AG04450 (cell line): ENCODE measurements at places on chromosomes 16 and 17.

GRCh38 chr16:83898463-83899271 is at the start of gene MLYCD:
TSS of gene MLYCD (plus strand) at chr16:83899115. CDS start at chr16:83899145, 30 bp downstream.
- DNase-seq = no peak

DNA sequence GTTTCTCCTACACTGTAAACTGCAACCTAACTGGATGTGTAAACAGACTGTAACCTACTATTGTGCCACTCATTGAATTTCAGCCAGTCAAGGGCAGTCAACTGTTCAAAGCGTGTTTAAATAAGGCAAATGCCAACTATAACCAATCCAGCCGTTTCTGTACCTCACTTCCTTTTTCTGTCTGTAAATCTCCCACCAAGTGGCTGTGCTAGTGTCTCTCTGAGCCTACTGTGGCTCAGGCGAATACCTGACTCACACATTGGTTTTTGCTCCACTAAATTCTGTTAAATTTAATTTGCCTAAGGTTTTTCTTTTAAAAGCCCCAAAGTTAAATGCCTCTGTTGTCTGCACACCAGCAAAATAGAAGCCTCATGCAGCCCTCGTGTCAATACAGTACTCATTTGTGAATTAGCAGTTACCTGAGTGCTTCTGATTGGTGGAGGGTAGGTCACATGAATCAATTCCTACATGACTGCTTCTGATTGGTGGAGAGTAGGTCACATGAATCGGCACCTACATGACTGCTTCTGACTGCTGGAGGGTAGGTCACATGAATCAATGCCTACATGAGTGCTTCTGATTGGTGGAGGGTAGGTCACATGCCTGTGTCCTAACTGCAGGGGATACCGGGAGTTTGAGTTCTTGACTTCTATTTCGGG is 31.1 kb upstream of the CCR7 start:
- DNase-seq = no peak

DNA sequence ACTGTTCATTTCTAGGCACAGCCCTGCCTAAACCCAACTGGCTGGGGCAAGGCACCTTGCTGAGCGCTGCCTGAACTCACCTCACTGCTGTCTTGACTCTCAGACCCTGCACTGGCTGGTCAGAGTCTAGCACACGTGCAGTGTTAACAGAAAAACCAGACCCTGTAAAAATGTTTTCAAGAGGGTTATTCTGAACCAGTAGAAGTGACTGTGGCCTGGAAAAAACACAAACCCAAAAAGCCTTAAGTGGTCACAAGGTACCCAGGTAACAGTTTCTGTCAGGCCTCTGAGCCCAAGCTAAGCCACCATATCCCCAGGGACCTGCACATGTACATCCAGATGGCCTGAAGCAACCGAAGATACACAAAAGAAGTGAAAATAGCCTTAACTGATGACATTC is 6.1 kb upstream of the EIF4A3 start:
- no peak for DNase-seq

- DNase-seq = no peak
Measured at GRCh38 chr17:7240375-7240774, 1.1 kb upstream of the PHF23 start.

GRCh38 chr16:86297866-86298757 is 212.2 kb upstream of the FOXF1 start:
- no peak for DNase-seq

DNA sequence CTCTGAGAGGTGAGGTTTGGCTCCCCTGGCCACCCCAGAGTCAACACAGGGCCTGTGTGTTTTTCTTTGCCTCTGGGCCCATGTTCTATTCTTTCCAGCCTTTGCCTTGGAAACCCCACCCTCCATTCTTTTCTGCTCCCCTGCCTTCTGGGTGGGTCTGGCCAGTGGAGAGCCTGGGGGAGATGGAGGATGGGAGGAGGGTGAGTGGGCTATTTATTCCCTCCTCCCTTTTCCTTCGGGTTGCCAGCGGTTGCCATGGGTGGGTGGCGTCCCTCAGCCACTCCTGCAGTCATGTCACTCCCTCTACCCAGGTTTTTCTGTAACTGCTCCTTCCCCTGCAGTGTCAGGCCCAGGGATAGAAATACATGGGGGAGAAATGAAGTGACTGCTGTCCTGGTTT is 15.5 kb downstream of the CMIP start:
- no peak for DNase-seq

GRCh38 chr16:80114699-80115098 is 426.1 kb upstream of the DYNLRB2 start:
- DNase-seq = no peak

DNA sequence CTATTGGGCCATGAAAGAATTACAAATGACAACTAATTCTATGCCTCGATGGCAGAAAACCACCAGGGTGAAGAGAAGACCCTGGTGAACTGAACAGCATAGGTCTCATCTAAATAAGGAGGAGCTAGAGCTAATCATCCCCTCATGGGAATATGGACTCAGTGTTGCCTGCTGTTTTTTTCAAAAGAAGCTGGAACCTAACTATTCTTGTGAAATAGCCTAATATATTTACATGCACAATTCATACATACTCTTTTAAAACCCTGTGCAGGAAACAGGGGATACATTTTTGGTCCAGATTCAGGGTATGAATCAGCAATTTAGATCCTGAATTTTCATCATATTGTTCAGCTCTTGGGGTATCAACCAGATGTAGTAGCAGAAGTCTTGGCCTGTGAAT is 560.6 kb downstream of the TOX3 start:
- DNase-seq = no peak

DNA sequence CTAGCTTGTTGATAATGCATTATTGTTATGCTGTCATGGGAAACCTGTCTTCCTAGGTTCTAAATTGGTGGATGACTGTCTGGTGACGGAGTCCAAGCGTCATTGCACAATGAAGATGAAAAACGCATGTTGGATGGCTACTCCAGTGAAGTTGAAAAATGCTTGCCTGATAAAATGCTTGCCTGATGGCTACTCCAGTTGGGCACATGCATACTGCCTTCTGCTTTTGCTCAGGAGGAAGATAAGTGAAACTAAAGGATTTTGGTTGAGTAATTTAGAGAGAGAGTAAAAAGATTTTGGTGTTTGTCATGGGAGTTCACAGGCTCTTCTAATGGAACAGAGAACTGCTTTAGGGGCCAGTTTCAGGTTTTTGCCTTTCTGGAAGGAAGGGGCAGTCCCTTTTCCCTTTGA is 118.6 kb downstream of the PRKCA start:
- no peak for DNase-seq

GRCh38 chr17:72004011-72004427 is 116.8 kb upstream of the SOX9 start:
- DNase-seq = no peak

DNA sequence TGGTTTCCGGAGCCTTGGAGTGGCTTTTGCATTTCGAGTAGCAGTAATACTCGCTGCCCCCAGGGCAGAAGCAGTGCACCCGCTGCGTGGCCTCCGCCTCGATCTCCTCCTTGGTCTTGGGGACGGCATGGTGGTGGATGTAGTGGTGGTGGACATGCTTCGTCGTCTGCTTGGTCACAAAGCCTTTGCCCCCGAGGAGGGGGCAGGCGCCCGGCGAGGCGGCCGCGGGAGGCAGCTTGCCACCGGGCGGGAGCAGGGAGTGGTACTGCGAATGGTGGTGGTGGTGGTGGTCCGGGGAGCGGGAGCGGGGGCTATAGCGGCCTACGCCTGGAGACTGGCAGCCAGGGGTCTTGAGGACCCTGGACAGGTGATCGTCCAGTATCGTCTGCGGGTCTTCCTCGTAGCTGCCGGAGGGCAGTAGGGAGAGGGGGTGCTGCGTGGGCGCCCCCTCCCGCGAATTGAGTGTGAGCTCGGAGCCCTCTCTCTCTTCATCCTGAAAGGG is 24.1 kb downstream of the AXIN2 start:
- DNase-seq = no peak

GRCh38 chr17:35738519-35739133 is 7.2 kb downstream of the RASL10B start:
- DNase-seq = no peak

- no peak for DNase-seq
Measured at GRCh38 chr17:75516619-75517296, 430 bp downstream of the TSEN54 start.

GRCh38 chr16:3769013-3769412 is 51.7 kb upstream of the TRAP1 start:
- no peak for DNase-seq

- DNase-seq = peak; percentile 73
Measured at GRCh38 chr17:75785016-75785890, 647 bp downstream of the UNK start.

DNA sequence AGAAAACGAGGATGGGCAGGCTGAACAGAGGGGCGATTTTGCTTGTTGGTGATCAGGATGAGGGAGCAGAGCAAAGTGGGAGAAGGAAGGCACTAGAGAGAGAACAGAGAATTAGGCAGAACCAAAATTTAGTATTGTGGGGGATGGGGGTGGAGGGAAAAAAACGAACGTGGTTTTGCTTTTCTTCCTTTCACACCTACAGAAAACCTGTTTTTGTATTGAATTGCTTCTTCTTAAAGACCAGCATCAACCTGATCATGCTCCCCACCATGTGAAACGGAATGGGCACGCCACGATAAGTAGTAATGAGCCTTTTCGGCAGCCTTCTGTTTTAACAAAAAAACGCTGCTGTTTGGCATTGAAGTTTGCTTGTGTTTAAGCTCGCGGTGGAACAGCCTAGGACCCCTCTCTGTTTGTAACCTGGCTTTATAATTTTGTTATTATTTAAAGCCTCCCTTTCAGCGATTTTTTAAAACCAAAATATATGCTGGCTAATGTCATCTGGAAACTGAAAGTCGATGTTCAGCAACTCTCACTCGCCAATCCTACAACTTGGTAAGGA is 36.8 kb downstream of the ERCC4 start:
- no peak for DNase-seq

GRCh38 chr16:84948851-84949610 is 62.3 kb downstream of the ZDHHC7 start:
- DNase-seq = no peak

DNA sequence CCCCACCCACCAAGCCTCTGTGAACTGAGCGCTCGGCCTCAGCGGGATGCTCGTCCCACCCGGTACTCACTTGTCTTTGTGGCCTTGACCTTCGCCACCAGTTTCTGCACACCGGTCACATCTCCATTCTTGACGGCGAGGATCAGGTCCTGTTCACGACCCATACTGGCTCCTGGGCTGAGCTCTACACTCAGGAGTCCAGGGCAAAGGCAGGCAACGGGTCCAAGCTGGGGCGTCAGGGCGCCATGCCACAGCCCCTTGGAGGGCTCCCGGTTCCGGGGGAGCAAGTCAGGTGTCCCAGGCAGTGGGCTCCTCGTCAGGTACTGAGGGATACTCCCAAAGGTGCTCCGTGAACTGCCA is 1.7 kb downstream of the CASKIN2 start:
- DNase-seq = no peak

GRCh38 chr16:718922-719321 is 2.0 kb upstream of the ANTKMT start:
- no peak for DNase-seq

GRCh38 chr17:58641887-58642311 is 49.9 kb downstream of the TEX14 start:
- no peak for DNase-seq

- DNase-seq = no peak
Measured at GRCh38 chr17:9259419-9259818, 238.1 kb downstream of the NTN1 start.

- no peak for DNase-seq
Measured at GRCh38 chr16:35207059-35207999, 1747.9 kb downstream of the TP53TG3F start.

DNA sequence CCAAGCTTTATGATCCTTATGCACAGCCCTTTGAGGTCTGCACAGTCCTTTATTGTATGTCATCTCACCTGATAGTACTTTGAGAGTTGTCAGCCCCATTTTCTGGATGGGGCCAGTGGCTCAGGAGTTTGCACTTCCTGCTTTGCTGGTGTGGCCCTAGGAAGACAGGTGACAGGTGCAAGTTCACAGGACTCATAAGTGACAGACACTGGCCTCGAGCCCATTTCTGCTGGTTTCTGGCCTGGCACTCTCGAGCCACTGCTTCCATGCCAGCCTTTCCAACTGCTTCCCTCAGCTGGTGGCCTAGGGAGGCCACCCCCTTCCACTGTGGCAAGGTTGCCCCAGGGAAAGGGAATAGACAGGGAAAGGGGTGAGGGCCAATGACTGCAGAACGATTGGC is 84.4 kb upstream of the CCL1 start:
- no peak for DNase-seq

GRCh38 chr16:61362585-61362984 is 673.7 kb downstream of the CDH8 start:
- no peak for DNase-seq

DNA sequence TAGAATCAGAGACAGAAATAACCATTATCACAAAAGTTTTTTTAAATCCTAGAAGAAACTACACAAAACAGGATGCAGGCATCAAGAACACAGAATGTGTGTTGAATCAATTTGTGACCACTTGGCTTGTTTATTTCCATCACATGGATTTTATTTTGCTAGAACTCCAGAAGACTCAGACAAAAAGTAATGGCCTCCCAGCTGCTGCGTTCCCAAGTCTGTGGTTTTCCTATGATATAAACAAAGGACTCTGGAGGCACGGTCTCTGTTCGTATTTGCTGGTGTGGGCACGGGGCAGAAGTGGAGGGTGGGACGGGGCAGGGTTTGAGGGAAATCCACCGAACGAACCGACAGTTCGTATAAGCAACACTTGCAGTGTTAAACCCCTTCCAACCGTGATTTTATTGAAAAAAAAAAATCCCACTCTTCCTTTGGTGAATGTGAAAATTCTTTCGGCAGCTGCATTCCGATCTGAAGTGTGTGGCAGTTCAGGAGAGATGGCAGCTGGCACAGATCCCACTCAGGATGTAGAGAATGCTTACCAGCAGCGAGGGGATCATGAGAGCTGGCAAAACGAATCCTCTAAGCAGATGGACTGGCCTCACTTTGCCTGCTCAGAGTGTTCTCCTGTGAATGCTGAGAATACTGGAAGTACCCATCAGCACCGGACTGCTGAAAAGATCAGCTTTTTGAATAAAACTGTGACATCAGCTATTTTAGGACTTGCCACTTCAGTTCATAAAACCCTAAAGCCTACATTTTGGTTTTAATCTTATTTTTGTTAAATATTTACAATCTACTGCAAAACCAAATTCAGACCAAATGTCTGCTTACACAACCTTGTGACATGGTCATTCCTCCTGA is 165.2 kb downstream of the VPS53 start:
- DNase-seq = peak; percentile 71

DNA sequence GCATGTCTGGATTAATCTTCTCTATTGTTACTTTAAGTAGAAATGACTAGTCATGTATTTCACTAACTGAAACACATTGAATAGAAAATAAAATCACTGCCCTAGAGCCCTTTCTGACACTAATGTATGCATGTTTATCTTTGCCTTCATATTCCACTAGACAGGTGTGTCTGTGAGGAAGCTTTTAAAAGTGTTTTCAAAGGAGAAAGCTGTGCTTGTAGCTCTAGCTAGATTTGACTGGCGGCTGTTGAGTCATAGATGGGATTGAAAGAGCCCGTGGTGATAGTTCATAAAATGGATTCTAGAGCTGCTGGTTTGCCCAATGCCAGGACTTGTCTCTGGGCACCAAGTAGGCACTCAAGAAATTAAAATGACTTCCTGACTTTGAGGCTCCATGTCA is 189.0 kb upstream of the PIRT start:
- no peak for DNase-seq

GRCh38 chr16:57358086-57358420 is 530 bp upstream of the CCL22 start:
- no peak for DNase-seq
